ENCODE measurements at places on chromosomes 4 and X.
A peak's percentile ranks its signal among the peaks of the same experiment; 100 is the strongest.

DNA sequence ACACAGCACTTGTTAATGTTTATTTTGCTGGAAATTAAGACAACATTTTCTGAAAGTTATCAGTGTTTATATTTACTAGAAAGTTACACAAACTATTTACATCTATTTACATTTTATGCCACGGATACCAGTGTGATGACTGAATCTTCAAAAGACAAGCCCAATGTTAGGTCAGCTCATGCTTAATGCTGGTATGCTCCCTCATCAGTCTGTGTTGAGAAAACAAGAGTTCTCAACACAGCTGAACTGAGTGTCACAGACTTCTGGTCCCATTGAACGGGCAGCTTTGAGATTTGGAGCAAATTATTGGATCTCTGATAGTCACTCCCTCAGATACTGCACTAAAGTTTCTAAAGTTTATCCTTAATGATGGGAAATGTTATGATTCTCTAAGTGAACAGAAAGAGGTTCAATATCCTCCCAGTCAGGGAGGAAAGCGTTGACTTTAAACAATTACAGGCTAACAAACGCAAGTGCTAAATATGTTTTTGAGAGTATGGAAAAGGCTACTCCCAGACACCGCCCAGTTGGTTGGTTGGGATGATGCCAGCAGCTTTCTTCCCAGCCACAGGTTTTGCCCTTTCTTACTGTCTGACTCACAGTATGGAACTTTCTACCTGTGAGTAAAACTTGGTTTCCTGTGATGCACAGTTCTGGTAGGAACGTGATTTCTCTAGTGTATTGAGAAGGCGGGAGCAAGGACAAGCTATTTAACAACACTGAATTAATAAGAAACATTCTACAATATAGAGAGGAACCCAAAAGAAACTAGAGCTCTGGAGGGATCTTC, 1293.6 kb upstream of the TENM3 start:
- H3K36me3 ChIP-seq, result no peaks in the 10 kb centered on the region
- H3K4me3 ChIP-seq, result no peak overlapping the region
- no peaks in the 10 kb centered on the region for H3K27me3 ChIP-seq
- H3K27ac ChIP-seq, result no peak overlapping the region
- no peaks in the 10 kb centered on the region for H3K4me1 ChIP-seq

GRCh38 chrX:141341341-141341740, 99.0 kb upstream of the SPANXC start:
- no peak overlapping the region for H3K4me3 ChIP-seq
- H3K4me1 ChIP-seq, result no peaks in the 10 kb centered on the region
- H3K36me3 ChIP-seq, result no peaks in the 10 kb centered on the region
- H3K27me3 ChIP-seq, result no peaks in the 10 kb centered on the region
- DNase-seq, result no peak

DNA sequence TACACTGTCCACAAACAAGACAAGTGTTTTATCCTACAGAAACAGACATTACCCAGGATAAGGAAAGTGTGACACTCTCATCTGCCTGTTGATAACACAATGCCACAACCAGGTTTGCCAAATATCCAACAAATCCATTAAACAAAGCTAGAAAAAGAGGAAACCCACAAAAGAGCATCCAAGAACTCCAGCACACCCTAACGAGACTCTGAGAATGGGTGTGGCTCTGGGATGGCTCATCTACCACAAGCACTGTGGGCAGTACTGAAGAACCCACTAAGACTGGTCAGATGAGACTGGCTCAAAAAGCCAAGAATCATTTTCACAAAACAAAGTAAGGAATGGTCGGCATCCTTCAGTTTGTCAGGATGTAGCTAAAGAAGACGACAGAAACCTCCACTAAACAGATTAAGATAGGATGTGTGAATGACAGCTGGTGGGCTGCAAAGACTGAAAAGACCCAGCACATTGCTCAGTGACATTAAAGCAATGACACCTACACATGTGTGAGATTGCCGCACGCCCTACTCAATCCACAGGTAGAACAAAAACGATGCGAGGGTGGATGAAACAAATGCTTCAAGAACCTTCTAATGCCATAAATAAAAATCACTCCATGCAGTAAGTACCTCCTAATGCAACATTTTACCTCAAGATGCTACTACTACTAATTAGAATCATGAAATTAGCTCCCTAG, 14.7 kb downstream of the ATP8A1 start:
- no peak overlapping the region for H3K27ac ChIP-seq
- no peak for DNase-seq
- H3K36me3 ChIP-seq, result no peaks in the 10 kb centered on the region
- no peaks in the 10 kb centered on the region for H3K4me1 ChIP-seq
- H3K27me3 ChIP-seq, result no peaks in the 10 kb centered on the region

DNA sequence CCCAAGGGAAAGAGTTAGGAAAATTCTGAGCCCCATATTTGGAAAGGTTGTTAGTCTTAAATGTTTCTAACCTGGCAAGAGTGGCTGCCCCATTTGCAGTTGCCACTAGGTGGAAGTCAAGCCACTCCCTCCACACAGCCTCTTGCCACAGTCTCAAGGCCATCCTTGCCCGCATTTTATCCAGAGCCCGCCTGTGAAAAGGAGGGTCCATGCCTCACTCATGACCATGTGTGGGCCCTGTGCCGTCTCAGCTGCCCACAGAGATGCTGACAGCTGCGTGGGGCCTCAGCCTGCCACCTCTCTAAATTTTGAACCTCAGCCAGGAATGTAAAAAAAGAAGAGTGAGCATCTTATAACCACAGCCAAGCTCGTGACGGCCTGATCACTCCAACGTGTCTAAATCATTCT, 201.5 kb upstream of the FAM241A start:
- no peak overlapping the region for H3K27ac ChIP-seq
- H3K4me1 ChIP-seq, result no peaks in the 10 kb centered on the region
- H3K36me3 ChIP-seq, result no peaks in the 10 kb centered on the region
- H3K4me3 ChIP-seq, result no peak overlapping the region
- no peak for DNase-seq

DNA sequence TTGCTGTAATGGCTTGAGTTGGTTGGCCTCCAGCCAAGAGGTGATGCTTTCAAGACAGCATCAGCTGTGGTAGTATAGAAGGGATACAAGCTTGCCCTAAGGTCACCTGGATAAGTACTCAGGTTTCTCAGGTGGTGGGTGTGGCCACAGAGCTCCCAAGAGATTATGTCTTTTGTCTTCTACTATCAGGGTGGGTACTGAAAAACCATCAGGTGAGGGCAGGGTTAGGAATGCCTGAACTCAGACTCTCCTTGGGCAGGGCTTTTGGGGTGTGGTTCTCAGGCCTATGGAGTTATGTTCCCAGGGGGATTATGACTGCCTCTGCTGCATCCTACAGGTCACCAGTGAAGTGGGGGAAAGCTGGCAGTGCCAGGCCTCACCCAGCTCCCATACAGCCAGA, 654.6 kb upstream of the GALNT7 start:
- H3K27me3 ChIP-seq, result no peaks in the 10 kb centered on the region
- no peaks in the 10 kb centered on the region for H3K4me1 ChIP-seq
- H3K27ac ChIP-seq, result no peak overlapping the region
- H3K36me3 ChIP-seq, result no peaks in the 10 kb centered on the region
- H3K4me3 ChIP-seq, result no peak overlapping the region

GRCh38 chr4:163665521-163666331, 171.2 kb downstream of the TMA16 start:
- DNase-seq, result no peak
- no peaks in the 10 kb centered on the region for H3K27me3 ChIP-seq
- no peak overlapping the region for H3K4me3 ChIP-seq
- H3K27ac ChIP-seq, result peak overlapping the region; percentile 1

- no peak overlapping the region for H3K4me3 ChIP-seq
- DNase-seq, result no peak
- H3K36me3 ChIP-seq, result peaks cover 35% of the 10 kb centered on the region
Measured at GRCh38 chr4:5691491-5692132, 16.7 kb downstream of the EVC2 start.

DNA sequence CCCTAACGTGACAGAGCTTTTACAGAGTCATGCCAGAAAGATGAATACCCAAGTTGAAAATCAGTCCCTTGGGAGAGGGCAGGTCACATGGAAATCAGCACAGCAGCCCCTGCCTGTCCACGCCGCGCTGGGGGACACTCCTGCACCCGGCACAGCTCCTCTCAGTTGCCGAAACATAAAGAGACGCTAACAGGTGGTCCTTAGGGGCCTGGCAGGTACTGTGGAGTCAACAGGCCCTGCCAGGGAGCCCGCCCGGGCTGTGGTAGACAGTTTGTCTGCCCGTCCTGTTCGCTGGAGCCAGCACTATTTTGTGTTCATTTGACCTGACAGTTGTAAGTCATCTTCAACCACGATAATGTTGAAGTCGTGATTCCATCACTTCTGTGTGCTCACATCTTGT, 30.5 kb downstream of the NELFA start:
- H3K27me3 ChIP-seq, result no peaks in the 10 kb centered on the region
- H3K36me3 ChIP-seq, result peaks cover 57% of the 10 kb centered on the region
- H3K4me3 ChIP-seq, result no peak overlapping the region
- peaks cover 2% of the 10 kb centered on the region for H3K4me1 ChIP-seq
- DNase-seq, result no peak

DNA sequence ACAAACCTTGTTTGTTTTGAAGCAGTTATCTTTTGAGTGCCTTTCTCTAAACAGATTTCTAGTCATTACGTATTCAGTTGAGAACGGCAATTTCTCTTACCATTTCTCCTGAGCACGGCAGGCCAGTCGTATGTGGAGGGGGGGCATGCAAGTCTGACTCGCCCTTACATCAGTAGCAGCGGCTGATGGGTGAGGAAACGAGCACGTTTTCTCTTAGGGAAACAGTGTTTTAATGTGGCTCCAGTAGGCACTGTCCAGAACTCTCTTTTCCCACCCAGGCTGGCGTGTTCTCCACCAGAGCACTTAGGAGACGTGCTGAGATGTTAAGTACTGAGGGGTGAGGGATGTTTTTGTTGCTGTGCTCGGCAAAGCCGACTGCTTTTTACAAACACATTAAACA, 240.5 kb downstream of the STIM2 start:
- no peak overlapping the region for H3K4me3 ChIP-seq
- no peak overlapping the region for H3K27ac ChIP-seq
- DNase-seq, result no peak
- H3K36me3 ChIP-seq, result no peaks in the 10 kb centered on the region

DNA sequence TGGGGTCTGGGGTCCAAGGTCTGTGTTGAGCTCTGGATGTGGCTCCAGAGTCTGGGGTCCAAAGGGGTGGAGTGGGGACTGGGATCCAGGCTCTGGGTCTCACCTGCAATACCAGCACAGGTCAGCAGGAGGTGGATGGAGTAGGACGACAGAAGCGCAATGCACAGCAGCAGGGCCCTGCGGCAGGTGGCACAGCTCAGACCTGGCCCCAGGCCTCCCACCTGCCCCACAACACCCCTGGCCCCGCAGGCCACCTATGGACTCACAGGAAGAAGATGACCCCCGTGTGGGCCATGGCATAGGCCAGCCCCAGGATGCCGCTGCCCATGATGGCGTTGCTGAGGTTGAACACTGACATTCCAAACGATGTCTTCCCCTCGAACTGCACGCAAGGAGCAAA, 3.4 kb downstream of the SLC38A5 start:
- no peaks in the 10 kb centered on the region for H3K36me3 ChIP-seq
- H3K4me3 ChIP-seq, result no peak overlapping the region
- H3K27me3 ChIP-seq, result no peaks in the 10 kb centered on the region
- DNase-seq, result no peak
- H3K4me1 ChIP-seq, result peaks cover 15% of the 10 kb centered on the region
- H3K27ac ChIP-seq, result no peak overlapping the region

GRCh38 chrX:152988536-152989291, 5.2 kb downstream of the PNMA5 start:
- H3K4me3 ChIP-seq, result no peak overlapping the region
- H3K36me3 ChIP-seq, result no peaks in the 10 kb centered on the region
- H3K27ac ChIP-seq, result no peak overlapping the region
- H3K27me3 ChIP-seq, result no peaks in the 10 kb centered on the region
- no peak for DNase-seq
- H3K4me1 ChIP-seq, result no peaks in the 10 kb centered on the region

DNA sequence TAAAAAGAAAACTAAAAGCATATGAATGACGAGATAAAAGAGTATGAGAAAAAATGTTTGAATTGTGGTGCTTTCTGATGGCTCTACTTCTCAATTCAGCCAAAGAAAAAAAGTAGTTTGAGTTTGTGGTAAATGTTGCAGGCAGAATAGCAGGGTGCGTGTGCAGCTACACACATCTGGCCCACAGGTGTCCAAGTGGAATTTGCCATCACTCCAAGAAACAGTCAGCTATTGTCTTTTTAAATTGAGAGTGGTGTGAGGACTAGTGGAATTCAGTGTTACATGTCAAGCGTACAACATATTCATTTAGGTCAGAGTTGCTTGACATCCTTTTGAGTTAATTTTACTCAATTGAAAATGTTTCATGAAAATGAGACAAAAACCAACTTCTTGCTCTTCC, 424.8 kb upstream of the MAD2L1 start:
- H3K27me3 ChIP-seq, result no peaks in the 10 kb centered on the region
- no peak overlapping the region for H3K27ac ChIP-seq
- no peak for DNase-seq

GRCh38 chrX:129772796-129773431, 6.8 kb upstream of the SASH3 start:
- H3K4me3 ChIP-seq, result no peak overlapping the region
- no peaks in the 10 kb centered on the region for H3K36me3 ChIP-seq
- no peaks in the 10 kb centered on the region for H3K27me3 ChIP-seq
- H3K27ac ChIP-seq, result no peak overlapping the region

DNA sequence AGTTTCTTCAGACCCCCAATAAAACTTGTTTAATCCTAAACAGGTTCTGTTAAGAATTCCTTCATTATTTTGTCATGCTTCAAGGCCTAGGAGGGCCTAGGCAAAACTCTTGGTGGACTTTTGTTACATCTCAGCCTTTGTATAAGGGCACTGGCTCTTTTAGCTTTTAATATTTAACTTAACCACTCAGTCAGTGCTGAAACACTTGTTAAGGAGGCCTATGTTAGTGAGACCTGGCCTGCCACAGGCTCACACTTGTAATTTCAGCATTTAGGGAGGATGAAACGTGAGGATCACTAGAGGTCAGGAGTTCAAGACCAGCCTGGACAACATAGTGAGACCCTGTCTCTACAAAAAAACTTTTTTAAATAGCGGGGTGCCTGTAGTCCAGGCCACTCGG, 32.7 kb upstream of the PGK1 start:
- no peak overlapping the region for H3K4me3 ChIP-seq
- no peaks in the 10 kb centered on the region for H3K27me3 ChIP-seq
- no peak for DNase-seq
- no peaks in the 10 kb centered on the region for H3K4me1 ChIP-seq
- no peak overlapping the region for H3K27ac ChIP-seq
- H3K36me3 ChIP-seq, result no peaks in the 10 kb centered on the region

- H3K27me3 ChIP-seq, result no peaks in the 10 kb centered on the region
- peaks cover 5% of the 10 kb centered on the region for H3K4me1 ChIP-seq
Measured at GRCh38 chr4:40995850-40996249, 218.5 kb downstream of the APBB2 start.

DNA sequence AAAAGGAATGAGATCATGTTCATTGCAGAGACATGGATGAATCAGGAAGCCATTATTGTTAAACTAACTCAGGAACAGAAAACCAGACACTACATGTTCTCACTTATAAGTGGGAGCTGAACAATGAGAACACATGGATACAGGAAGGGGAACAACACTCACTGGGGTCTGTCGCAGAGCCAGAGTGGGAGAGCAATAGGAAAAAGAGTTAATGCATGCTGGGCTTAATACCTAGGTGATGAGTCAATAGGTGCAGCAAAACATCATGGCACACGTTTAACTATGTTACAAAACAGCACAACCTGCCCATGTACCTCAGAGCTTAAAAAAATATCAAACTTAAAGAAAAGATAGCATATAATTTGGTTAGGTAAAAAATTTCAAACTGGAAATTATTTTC, 281.4 kb downstream of the PABPC4L start:
- H3K4me3 ChIP-seq, result no peak overlapping the region
- no peak overlapping the region for H3K27ac ChIP-seq
- no peaks in the 10 kb centered on the region for H3K27me3 ChIP-seq
